ENCODE measurements at places on chromosomes 11 and 22.

GRCh38 chr22:22838148-22838786, 49.3 kb upstream of the IGLL5 start:
- DNase-seq = peak; percentile 66

GRCh38 chr11:130337281-130338089, 22.8 kb upstream of the ZBTB44 start:
- no peak for DNase-seq

DNA sequence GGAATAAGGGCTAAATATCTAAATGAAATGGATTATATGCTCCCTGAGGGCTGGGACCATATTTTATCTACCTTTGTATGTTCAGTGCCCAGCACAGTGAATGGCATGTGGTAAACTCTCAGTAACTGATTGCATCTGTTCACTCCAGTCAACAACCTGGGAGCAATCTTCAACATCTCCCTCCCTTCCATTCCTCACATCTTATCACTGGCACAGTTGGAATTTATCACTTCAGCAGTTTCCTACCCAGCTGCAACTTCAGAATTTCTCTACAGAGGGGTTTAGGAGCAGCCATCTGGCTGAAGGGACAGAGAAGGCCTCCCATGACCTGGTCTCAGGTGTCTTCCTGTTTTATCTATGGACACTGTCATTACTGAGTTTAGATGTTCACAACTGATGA, 9.8 kb upstream of the SIK2 start:
- no peak for DNase-seq

- no peak for DNase-seq
Measured at GRCh38 chr22:19128946-19129727, 2.0 kb upstream of the TSSK2 start.

DNA sequence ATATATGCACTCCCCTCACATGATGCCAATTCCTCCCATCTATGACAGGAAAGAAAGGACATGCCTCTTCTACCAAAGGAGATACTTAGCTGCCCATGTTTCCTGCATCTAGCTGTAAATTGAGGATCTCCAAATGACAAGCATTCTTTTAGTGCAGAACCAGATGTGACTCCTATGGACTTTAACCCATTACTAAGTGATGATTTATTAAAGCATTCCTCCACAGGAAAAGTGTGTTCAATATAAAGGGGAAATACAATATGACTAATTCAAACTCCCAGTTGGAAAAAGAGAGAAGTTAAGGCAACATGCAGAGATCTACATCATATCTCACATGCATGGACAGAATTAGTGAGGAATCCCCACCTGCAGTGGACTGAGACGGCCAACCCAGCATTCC, 221.3 kb downstream of the FAM76B start:
- DNase-seq = peak; percentile 5

DNA sequence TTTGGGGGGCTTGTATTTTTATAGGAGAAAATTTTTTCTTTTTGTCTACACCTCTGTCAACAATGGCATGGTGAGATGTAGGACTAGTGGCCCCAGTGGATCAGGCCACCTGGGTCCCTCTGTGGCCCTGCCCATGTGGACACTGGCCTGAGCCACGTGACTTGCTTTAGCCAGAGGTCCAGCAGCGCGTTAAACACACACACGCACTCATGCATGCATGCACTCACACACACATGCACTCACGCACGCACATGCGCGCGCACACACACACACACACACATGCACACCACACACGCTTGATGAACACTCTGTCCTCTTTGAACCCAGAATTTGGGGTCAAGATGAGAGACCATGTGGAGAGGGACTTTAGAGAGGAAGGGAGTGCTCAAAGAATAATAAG, 59.4 kb upstream of the NUP50 start:
- DNase-seq = no peak

DNA sequence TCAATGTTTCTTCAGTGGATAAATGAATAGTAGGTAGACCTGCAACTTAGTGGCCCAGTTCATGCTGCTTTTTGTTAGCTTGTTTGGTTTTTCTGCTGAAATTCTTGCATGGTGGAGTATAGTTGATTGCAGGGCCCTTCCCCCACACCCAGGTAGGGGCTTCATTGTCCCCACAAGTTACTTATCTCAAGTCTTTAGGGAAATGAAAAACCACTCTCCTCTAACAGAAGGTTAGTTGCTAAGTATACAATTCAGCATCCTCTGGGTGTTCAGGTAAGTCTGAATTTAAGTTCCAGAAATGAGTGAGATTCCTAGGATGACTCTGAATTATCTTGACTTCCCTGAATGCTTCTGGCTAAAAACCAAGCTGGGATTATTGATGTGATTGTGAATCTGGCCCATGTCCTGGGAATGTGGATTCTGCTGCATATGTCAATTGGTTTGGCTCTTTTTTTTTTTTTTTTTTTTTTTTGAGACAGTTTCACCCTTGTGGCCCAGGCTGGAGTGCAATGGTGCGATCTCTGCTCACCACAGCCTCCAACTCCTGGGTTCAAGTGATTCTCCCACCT, 40.3 kb downstream of the BCL2L13 start:
- DNase-seq = no peak

- DNase-seq = no peak
Measured at GRCh38 chr22:43447380-43447779, 35.6 kb downstream of the MPPED1 start.

- DNase-seq = no peak
Measured at GRCh38 chr11:130201026-130201425, 41.4 kb downstream of the ST14 start.

DNA sequence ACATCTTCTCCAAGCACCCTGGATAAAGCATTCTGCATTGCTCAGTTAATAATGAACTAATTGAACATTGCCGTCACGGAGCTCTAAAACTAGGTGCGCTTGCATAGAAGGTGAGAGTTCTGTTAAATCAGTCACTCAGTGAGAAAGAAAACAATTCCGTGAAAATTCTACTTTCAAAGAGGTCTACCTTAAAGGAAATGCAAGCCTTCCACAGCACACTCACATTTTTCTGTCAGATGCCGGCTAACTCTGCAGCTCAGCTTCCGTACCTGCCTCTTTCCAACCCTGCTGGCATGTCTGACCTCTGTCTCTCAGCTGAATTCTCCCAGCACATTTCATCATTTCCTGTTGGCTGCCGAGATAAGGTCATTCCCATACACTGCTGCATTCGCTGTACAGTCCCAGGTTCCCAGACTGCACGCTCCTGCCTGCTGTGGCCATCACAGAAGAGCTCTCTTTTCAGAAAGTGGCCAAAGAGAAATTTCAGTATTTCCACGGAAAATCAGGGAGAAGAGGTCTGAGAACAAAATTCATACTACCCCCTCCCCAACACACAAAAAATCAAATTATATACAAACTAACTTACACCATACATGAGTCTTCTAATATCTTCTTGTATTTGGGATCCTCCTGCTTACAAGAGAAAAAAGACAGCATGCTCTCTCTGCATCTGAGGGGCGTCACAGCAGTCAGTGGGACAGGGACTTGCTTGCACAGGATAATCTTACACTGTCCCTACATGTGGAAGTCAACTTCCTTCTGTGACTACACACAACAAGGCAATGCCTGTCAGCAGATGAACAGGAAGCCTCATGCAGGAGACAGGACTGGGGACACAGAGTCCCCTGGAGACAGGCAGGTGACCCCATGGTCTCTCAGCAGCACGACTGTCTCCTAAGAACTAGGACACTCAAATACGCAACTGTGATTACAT, 55.1 kb downstream of the PACSIN2 start:
- DNase-seq = peak; percentile 81

DNA sequence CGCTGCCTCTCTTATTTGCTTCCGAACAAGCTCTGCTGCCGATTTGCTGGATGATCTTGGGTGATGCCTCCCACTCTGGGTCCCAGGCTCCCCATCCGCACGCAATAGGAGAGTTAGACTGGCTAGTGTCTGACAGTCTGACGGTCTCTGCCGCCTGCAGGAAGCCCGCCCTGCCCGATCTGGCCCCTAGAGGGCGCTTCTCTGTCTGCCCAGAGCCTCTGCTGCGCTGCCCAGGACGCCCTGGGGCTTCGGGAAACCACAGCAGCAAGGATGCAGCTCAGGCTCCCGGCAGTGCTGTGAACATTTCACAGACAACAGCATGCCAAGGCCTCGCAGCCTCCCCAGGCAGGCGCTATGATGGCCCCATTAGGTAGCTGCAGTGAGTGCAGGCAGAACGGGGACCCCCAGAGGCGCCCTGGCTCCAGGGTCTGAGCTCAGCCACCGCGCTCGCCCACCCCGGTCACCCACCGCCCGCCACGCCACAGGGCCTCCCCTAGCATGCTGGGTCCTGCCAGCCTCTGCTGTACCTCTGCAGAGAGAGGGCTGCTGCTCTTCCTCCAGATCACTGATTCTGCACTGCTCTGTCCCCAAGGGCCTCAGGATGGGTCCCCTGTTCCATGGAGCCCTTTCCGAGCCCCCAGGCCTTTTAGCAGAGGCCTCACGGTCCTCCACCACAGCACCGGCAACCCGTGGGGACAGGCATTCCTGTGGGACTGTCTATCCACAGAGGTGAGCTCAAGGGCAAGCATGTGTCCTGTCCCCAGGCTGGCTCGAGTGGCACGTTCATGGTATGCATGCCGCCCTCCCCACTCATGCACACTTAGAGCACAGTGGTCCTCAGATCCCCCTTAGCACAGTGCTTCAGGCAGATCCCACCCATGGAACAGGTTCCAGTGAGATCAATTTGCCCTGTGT, 4.3 kb upstream of the BAIAP2L2 start:
- DNase-seq = peak; percentile 85

- no peak for DNase-seq
Measured at GRCh38 chr11:68414496-68415221, 45.9 kb upstream of the PPP6R3 start.

GRCh38 chr11:12520054-12520453, 142.7 kb downstream of the PARVA start:
- no peak for DNase-seq

- no peak for DNase-seq
Measured at GRCh38 chr11:67418476-67419281, 3.2 kb downstream of the CARNS1 start.

- no peak for DNase-seq
Measured at GRCh38 chr11:2211113-2211971, 39.7 kb upstream of the TH start.

- DNase-seq = peak; percentile 73
Measured at GRCh38 chr11:124736736-124737135, 3.0 kb upstream of the NRGN start.

DNA sequence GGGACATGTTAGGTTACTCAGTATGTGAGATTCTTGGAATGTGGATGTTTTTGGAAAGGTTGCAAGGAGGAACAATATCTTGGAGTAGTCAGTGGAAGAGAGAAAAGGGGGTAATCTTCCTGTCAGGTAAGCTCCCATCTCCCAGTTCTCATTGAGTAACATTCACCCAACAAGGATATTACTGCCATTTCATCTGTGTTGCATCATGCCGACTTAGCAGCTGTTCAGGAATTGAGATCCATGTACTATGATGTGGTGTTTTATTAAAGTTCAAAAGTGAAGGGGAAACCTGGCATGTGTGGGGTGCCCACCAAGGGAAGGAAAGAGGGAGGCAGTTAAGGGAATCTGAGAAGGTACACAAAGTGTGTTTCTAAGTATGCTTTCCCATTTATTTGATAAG, 58.4 kb upstream of the RASSF10 start:
- no peak for DNase-seq

- DNase-seq = no peak
Measured at GRCh38 chr11:127191689-127192088, 191.1 kb upstream of the KIRREL3 start.

All from suppressor macrophage (primary cell).